ENCODE measurements at places on chromosomes 12 and 14.

DNA sequence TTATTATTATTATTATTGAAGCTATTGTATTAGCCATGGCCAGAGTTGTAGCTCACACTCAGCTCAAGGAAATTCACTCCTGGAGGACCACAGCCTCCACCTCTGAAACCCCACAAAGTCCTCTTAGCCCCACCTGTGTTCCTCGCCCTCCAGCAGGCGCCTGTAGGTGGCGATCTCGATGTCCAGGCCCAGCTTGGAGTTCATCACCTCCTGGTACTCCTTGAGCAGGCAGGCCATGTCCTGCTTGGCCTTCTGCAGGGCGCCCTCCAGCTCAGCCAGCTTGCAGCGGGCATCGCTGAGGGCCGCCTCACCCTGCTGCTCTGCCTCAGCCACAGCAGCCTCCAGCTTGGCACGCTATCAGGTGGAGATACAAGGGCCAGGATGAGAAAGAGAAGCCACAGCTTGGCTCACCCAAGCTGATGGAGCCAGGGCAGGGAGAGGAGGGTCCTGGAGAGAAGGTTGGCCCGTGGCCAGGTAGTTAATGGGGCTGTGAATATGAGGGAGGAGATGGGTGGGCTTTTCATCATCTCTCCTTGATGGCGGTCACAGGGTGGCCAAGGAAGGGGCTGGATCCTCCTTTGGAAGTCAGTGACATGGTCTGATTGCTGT lies 5.1 kb downstream of the KRT85 start:
- no peak for DNase-seq

DNA sequence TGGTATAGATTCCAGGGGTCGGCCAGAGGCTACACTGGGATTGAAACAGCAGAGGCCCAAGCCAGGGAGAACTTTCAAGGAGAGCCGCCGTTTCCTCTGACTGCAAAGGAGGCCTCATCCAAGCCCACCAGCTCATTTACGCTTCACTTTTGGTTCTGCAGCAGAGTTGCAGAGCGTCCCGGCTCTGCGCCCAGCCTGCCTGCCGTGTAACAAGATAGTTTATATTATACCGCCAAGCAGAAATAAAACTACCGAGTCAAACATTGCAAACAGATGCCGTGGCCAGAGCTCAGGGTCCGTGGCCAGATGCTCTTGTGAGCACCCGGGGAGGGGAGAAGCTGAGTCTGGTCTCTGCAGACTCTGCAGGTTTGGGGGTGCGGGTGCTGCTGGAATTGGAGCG lies 60.7 kb upstream of the TBX3 start:
- DNase-seq: no peak

DNA sequence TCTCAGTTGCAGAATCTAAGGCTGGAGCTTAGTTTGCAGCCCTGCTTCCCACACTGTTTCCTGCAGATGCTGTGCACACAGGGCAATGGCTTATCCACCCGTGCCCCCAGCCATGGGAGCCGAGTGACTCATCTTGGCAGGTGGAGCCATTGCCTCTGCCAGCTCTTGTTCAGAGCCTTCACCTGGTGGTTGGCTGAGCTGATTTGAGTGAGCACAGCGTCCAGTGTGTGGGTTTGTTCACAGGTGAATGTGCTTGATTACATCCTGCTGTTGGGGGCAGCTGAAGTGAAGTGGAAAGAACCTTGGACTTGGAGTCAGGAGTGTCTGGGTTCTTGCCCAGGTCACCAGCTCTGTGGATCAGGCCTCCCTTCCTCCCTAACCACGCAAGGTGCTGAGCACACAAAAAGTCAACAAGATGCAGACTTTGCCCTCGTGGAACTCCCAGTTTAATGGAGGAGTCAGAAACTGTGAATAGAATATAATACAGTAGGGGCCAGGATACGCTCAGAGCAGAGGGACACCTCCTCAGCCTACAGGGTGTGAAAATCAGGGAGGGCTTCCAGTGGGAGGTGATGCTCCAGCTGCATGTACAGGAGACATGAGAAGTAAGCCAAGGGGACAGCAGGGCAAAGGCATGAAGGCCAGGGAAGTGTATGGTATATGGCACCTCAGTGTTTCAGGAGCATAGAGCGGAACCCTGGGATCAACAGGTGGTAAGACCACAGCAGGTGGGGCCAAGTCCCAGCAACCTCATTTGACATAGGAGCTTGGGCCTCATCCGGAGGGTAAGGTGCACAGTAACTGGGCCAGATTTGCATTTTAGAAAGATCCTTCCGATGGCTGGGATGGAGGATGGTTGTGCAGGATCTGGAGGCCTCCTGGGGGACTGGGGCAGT lies 22.8 kb downstream of the JDP2 start:
- DNase-seq: no peak

- no peak for DNase-seq
Observed at GRCh38 chr12:127811988-127812387, 455.0 kb upstream of the TMEM132C start.

DNA sequence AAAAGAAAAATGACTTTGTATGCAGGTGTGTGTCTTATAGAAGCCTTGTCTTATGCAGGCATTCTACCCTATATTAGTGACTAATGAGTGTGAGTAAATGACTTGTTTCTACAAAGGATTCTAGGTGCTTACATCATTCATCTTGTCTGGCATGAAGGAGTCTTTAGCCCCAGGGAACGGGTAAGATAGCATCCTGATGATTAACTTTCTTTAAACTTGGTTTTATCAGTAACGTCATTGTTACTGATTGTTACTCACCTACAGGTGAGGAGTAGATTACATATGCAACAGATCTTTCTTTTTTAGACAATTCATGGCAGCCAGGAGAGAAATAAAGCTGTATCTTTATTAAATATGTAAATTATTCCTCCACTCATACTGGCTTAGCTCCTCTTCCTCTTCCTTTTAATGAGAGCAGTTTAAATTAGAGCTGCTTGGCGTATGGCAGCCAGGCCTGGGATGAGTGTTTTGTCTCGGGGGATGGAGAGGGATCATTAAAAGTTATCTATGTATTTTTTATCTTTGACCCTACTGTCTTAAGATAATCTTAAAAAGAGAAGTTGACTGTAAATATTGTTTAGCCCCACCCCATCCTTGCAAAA lies 57.2 kb upstream of the ATP2A2 start:
- no peak for DNase-seq

DNA sequence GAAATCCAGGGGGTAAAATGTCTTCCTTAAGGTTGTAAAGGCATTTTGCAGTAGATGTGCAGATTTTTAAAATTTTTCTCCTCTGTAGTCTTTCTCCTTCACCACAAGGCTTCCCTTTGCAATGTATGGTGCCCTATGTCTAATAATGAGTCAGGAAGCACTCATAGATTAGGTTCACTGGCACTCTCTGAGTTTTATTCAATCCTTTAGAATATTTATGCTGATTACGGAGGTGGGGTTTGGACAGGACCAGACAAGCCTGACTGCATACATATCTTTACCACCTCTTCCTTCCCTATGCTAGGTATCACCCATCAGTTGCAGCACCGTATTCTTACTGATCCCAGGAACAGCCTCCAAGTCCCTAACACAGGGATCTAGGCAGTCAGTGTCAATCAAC lies 99.5 kb downstream of the NEDD1 start:
- no peak for DNase-seq
